Tibial nerve (tissue), 4 donors: ENCODE measurements at places on chromosomes 6 and 20.
A peak's percentile ranks its signal among the peaks of the same experiment; 100 is the strongest.

DNA sequence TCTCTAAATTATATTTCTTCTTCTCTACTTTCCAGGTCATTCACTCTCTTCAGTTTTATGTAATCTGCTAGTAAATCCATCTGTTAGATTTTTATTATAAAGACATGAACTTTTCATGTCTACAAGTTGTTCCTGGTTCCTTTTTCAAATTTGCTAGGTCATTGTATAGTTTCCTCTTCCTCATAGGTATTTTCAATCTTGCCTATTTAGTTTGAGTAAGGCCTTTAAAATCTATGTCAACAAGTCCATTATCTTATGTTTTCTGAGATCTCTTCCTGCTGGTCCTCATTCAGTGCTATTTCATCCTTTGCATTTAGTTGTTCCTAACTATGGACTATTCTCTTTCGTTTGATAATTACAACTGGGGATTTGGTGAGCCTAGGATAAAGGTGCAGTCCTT lies 11.0 kb downstream of the RRBP1 start:
- peaks cover 60% of the 10 kb centered on the region for H3K4me1 ChIP-seq
- H3K27me3 ChIP-seq, result no peaks in the 10 kb centered on the region
- no peak for DNase-seq
- H3K36me3 ChIP-seq, result no peaks in the 10 kb centered on the region
- H3K4me3 ChIP-seq, result no peak overlapping the region

GRCh38 chr6:161244725-161245124 lies 29.1 kb downstream of the AGPAT4 start:
- no peaks in the 10 kb centered on the region for H3K27me3 ChIP-seq
- no peak overlapping the region for H3K4me3 ChIP-seq
- no peaks in the 10 kb centered on the region for H3K4me1 ChIP-seq
- no peak overlapping the region for H3K27ac ChIP-seq

DNA sequence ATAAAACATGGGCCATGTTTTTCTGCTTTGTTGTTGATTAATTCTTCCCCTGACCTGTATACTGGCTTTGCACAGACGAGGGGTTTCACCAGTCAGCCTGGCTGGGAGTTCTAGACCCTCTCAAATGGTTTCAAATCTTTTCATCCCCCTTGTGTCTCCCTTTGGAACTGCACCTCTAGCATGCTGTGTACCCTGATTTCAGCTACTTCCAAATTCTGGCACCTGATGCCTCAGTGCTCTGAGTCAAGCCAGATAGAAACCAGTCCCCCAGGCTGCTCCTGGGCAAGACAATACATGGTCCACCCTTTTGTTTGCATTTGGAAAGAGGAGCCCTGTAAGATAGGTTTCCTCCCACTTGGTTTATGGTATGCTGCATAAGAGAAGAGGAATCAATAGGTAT lies 290.2 kb downstream of the BTBD3 start:
- H3K27me3 ChIP-seq, result no peaks in the 10 kb centered on the region
- no peaks in the 10 kb centered on the region for H3K4me1 ChIP-seq
- H3K4me3 ChIP-seq, result no peak overlapping the region
- no peaks in the 10 kb centered on the region for H3K36me3 ChIP-seq
- no peak overlapping the region for H3K27ac ChIP-seq
- DNase-seq, result no peak

- H3K27me3 ChIP-seq, result no peaks in the 10 kb centered on the region
- no peak for DNase-seq
- no peaks in the 10 kb centered on the region for H3K36me3 ChIP-seq
- H3K27ac ChIP-seq, result no peak overlapping the region
- no peaks in the 10 kb centered on the region for H3K4me1 ChIP-seq
- H3K4me3 ChIP-seq, result no peak overlapping the region
Observed at GRCh38 chr20:40470445-40471260, 218.4 kb downstream of the MAFB start.

GRCh38 chr6:153024709-153025017 lies 22.2 kb upstream of the MTRF1L start:
- DNase-seq, result no peak
- H3K36me3 ChIP-seq, result no peaks in the 10 kb centered on the region
- H3K27ac ChIP-seq, result no peak overlapping the region
- H3K4me1 ChIP-seq, result no peaks in the 10 kb centered on the region
- H3K4me3 ChIP-seq, result no peak overlapping the region

GRCh38 chr6:145544041-145544440 lies 191.3 kb downstream of the EPM2A start:
- no peak for DNase-seq
- H3K27me3 ChIP-seq, result no peaks in the 10 kb centered on the region

GRCh38 chr6:81648502-81648901 lies 104.0 kb downstream of the TENT5A start:
- no peak overlapping the region for H3K4me3 ChIP-seq
- H3K27me3 ChIP-seq, result no peaks in the 10 kb centered on the region
- no peaks in the 10 kb centered on the region for H3K4me1 ChIP-seq
- no peak overlapping the region for H3K27ac ChIP-seq

GRCh38 chr20:19284400-19285178 lies 72.1 kb downstream of the SLC24A3 start:
- H3K4me1 ChIP-seq, result no peaks in the 10 kb centered on the region
- no peak overlapping the region for H3K27ac ChIP-seq
- no peak overlapping the region for H3K4me3 ChIP-seq
- no peak for DNase-seq
- no peaks in the 10 kb centered on the region for H3K27me3 ChIP-seq
- no peaks in the 10 kb centered on the region for H3K36me3 ChIP-seq

- no peaks in the 10 kb centered on the region for H3K27me3 ChIP-seq
- H3K4me3 ChIP-seq, result no peak overlapping the region
- no peak overlapping the region for H3K27ac ChIP-seq
Observed at GRCh38 chr20:9578594-9578993, 64.2 kb downstream of the LAMP5 start.

DNA sequence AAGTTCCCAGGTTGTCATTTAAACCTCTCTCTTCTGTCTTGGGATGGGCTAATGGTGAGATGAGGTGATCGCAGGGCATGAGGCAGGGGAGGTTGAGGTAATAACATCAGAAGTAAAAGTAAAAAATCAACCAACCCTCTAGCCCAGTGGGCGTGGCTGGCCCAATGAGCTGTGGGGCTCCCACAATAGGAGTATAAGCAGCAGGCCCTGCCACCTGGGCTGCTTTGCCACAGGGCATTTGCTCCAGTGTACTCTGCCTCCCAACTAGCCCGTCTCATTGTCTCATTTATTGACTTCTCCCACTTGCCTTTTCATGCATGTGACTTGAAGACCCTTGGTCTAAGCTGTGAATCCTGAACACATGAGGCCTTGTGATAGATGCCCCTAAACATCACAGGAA lies 62.8 kb downstream of the PHACTR3 start:
- no peaks in the 10 kb centered on the region for H3K4me1 ChIP-seq
- no peaks in the 10 kb centered on the region for H3K27me3 ChIP-seq
- H3K4me3 ChIP-seq, result no peak overlapping the region
- no peak for DNase-seq

DNA sequence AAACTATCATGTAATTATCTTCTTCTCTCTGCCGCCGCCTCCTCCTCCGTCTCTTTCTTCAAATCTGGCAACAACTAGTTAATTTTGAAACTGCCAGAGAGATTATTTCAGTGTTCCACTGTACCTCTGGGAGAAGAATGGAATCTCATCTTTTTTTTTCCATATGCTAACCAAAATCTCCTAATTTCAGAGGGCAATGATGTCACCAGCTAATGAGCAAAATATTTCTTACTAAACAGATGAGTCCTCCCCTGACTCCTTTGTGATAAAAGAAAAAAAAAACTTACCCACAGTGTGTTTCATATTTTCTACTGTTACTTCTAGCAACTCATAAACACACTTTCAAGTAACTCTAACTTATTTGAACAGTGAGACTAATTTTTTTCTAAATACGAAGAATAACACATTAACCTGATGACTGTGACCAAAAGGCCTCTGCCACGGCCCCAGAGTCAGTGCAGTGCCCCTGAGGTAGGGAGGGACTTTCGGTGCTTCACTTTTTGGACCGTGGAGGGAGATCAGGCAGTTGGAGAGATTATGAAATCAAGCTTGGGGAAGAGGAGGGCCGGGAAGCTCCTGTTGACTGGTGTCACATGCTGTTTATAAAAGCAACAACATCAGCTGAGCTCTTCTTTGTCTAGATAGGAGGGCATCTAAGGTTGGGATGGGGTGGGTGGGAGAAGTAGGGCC lies 159.6 kb downstream of the SASH1 start:
- DNase-seq, result peak; percentile 59
- H3K4me1 ChIP-seq, result peaks cover 49% of the 10 kb centered on the region
- H3K4me3 ChIP-seq, result no peak overlapping the region

DNA sequence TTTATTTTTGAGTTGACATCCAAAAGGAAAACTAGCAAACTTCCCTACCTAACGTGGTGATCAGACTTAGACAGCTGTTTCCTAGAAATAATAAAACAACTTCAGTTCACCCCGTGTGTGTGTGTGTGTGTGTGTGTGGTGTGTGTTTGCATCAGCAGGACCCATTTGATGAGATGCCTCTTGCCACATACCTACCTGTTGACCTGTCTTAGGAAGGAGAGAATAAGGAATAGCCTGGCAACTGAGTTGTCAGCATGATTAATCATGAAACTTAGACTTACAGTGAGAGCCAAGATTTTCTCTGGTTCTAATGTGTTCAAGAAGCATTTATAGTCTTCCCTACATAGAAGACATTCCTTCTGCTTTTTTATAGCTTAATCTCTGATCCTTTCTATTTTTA lies 16.1 kb upstream of the PBOV1 start:
- H3K27ac ChIP-seq, result no peak overlapping the region
- no peak overlapping the region for H3K4me3 ChIP-seq
- H3K4me1 ChIP-seq, result no peaks in the 10 kb centered on the region
- no peaks in the 10 kb centered on the region for H3K27me3 ChIP-seq
- H3K36me3 ChIP-seq, result no peaks in the 10 kb centered on the region
- no peak for DNase-seq

DNA sequence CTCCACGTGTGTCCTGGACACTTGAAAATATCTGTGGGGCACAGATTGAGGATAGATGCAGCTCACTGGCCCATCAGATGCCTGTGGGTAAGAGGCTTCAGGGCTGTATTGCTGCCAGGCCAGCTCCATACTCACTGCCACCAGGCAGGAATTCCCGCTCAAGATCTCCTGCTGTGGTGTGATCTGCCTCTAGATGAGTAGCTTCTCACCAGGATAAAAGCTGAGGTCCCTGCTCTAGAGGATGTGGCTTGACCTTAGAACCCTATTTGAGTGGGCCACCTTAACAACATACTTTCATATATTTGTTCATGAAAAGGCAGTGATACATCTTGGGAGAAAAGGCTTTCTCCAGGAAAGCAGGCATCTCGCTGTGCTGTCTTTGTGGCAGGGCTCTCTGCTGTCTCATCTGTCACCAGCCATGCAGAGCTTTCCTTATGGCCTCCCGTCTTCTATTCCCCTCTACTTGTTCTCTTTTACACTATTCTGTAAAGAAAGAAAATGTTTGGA lies 165.7 kb upstream of the RNF217 start:
- no peaks in the 10 kb centered on the region for H3K4me1 ChIP-seq
- no peak overlapping the region for H3K27ac ChIP-seq
- no peaks in the 10 kb centered on the region for H3K27me3 ChIP-seq
- no peaks in the 10 kb centered on the region for H3K36me3 ChIP-seq
- DNase-seq, result no peak

- no peaks in the 10 kb centered on the region for H3K27me3 ChIP-seq
- H3K36me3 ChIP-seq, result no peaks in the 10 kb centered on the region
- H3K4me1 ChIP-seq, result no peaks in the 10 kb centered on the region
Observed at GRCh38 chr20:3648951-3649350, 14.2 kb downstream of the GFRA4 start.

- H3K27ac ChIP-seq, result no peak overlapping the region
- no peaks in the 10 kb centered on the region for H3K36me3 ChIP-seq
- no peak overlapping the region for H3K4me3 ChIP-seq
- no peaks in the 10 kb centered on the region for H3K27me3 ChIP-seq
- no peak for DNase-seq
Observed at GRCh38 chr6:101226677-101227135, 166.8 kb upstream of the GRIK2 start.

DNA sequence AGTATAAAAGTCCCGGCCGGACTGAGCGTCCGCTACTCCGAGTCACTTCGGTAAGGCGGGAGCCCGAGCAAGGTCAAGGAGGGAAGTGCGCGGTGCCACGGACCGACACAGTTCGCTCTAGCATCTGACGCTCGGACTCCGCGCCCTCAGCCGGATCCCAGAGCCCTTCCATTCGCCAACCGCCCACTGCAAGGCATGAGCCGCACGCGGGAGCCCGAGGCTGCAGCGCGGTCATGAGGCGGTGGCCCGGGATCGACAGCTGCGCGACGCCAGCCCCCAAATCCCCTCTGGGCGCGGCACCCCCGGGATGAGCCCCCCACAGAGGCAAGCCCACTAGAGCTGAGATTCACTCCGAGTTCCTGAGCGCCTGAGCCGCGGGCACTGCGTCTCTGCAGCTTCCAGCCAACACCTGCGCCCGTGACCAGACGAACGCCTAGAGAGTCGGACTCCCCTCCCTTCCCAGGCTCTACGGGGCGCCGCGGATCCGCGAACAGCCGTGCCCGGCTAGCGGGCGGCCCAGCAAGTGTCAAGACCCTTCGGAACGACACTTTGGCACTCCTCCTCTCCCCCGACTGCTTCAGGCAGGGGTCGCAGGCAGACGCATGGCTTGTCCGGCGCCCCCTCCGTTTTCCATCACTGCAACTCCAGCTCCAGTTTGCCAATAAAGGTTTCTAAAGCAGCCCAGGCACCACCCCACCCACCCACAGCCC lies 725 bp upstream of the ISM1 start:
- peak overlapping the region; percentile 53 for H3K4me3 ChIP-seq
- H3K4me1 ChIP-seq, result peaks cover 14% of the 10 kb centered on the region
- H3K27me3 ChIP-seq, result no peaks in the 10 kb centered on the region
- peak; percentile 71 for DNase-seq

DNA sequence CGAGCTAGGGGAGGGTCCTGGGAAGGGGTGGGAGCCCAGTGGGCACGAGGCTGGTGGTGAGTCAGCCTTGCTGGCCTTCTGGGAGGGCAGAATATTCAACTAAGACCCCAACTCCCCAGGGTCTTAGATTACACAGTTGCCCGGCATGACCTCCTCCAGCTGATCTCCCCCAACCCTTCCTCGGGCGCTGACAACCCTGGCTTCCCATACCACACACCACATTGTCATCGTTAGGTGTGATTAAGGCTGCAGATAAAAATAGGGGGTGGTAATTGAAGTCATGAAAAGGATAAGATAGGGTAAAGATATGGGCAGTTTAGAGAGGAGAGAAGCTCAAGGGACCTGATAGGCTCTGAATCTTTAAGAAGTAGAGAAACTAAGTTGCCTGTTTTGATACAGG lies 10.5 kb downstream of the CDC40 start:
- DNase-seq, result no peak
- H3K4me3 ChIP-seq, result no peak overlapping the region
- no peak overlapping the region for H3K27ac ChIP-seq
- peaks cover 8% of the 10 kb centered on the region for H3K36me3 ChIP-seq
- no peaks in the 10 kb centered on the region for H3K4me1 ChIP-seq

GRCh38 chr6:31336896-31337496 lies 20.0 kb downstream of the HLA-B start:
- H3K27me3 ChIP-seq, result no peaks in the 10 kb centered on the region
- H3K4me3 ChIP-seq, result no peak overlapping the region
- no peaks in the 10 kb centered on the region for H3K4me1 ChIP-seq
- no peaks in the 10 kb centered on the region for H3K36me3 ChIP-seq
- no peak for DNase-seq
